ENCODE measurements at places on chromosomes 16 and 17. TPM values are rescaled to one million over a fixed set of nuclear protein-coding genes. Genes with fewer than 3 reads are reported as not detected.

Gene ASGR2
- not detected for total RNA-seq

Gene HCRT
- total RNA-seq: not detected

Gene GUCY2D
- not detected for total RNA-seq

Gene SBK1
- total RNA-seq: 28.1 TPM

Gene ACSM2A
- total RNA-seq: not detected

Gene IL21R
- total RNA-seq: 0.09 TPM

Gene CDRT15
- total RNA-seq: not detected

Gene CACNG5
- 14.7 TPM for total RNA-seq

Gene RPTOR
- 28.4 TPM for total RNA-seq

Gene PRR35
- total RNA-seq: 2.7 TPM

Gene MARVELD3
- 1.2 TPM for total RNA-seq

Gene KCNJ18
- not detected for total RNA-seq

Gene NPB
- total RNA-seq: 2.8 TPM

Gene ESRP2
- not detected for total RNA-seq

Gene KRTAP3-1
- not detected for total RNA-seq

Measured in cerebellum (tissue), 4 donors.